ENCODE measurements at places on chromosomes 1 and 21.
A peak's percentile ranks its signal among the peaks of the same experiment; 100 is the strongest.

- no peak for DNase-seq
These were observed 633.7 kb downstream of the USP25 start for GRCh38 chr21:16363518-16363917.

GRCh38 chr1:202004711-202005110, 5.7 kb upstream of the ELF3 start:
- no peak for DNase-seq

DNA sequence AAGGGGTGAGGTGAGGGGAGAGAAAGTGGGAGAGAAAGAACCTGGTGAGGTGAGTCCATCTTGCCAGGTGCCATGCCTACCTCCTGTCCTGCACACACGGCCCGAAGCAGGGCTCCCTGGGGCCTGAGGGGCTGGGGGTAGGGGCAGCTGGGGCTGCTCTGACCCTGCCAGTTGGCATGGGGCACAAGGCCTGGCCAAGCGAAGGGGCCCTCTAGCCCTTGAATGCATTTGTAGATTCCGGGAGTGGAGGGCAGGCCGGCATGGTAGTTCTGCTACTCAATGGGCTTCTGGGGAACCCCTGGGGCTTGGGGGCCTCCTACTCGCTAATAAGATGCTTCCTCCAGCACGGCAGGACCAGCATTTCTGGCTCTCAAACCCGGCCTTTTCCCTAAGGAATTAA, 3.6 kb upstream of the PRDM16 start:
- no peak for DNase-seq

GRCh38 chr1:200888349-200888838, 6.3 kb upstream of the INAVA start:
- peak; percentile 57 for DNase-seq

GRCh38 chr1:43184388-43184787, 12.3 kb downstream of the CFAP57 start:
- no peak for DNase-seq

DNA sequence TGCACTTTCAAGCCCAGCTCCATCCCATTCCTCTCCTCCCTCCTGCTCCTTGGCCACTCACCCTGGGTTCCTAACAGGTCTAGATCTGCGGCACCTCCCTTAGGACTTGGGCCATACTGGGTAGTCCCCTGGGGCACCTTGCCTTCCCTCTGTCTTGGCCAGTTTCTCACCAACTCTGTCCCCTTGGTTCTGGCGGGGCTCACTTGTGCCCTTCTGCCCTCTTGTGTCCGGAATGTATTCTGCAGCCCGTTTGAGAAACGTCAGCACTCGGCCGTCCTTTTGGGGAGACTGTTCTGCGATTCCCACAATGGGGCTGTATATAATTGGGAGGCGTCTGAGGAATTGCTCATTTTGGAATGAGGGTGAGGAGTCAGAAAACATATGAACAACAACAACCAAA, 162.4 kb downstream of the ZSCAN20 start:
- DNase-seq, result peak; percentile 41

DNA sequence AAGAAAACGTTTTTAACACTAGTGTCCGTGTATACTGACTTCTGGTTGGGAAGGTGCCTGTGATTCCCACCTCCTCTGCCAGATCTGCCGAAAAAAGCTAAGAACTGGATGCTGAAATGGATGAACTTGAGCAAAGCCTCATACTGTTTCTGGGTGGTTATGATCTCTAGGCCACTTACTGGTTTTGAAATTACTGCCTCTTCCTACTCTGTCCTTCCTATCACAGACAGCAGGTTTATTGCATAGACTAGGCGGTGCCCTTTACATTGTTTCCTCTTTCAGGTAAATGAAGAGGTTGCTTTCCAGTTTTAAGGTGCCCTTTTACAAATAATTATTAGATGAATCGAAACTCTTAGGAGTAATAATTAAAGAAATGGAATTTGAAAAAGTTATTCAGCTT, 27.5 kb downstream of the PEX14 start:
- no peak for DNase-seq

DNA sequence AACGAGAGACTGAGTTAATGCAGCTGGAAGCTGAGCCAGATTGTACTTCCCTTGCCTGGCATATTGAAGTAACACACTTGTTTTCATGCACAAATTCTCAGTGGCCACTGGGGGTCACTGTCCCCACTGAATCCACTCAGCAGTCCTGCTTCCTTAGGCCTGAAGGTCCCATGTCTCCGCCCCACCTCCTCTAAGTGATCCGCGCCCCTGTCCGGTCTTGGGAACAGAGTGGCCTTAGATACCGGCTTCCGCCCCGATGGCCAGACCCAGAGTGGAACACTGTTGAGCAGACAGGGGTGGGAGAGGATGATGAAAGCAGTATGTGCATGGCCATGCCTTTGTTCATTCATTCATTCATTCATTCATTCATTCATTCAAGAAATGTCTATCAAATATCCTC, 34.8 kb downstream of the CHAF1B start:
- peak; percentile 56 for DNase-seq

DNA sequence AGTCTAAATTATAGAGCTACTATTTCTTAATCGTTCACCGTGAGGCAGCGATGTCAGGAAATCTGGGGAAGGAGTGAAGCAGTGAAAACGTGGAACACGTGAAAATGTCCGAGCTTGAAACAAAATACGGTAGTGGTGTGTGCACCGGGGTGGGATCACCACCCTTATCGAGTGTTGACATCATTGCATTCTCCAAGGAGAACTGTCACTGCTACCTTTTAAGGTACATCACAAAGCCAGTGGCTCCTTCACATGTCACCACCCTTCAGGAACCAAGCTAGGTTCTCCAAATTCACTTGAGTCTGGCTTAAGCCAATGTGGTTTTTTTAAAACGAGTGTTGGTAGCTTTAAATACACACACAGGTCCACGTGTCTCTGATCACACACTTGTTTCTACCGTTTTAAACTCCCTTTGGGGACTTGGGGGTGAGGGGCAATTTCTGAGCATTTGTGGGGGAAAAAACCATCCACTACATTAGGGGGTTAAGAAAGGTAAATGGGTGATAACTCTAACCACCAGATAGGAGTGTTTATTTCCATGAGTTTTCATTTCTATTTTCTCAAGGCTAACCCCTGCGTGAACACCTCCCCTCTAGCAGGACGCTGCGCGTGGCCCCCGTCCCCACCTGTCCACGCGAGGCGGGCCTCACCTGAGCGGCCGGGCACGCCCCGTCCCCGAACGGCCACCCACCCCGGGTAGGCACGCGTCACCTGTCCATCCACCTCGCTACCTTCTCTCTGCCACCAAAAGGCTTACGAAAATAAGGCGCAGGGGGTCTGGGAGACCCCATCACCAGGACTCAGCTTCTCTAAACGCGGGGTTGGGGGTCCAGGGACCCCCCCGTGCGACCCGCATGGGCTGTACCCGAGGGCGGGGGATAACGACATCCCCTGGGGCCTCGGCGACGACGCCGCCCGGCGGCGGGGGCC, 978 bp downstream of the PRDM15 start:
- peak; percentile 39 for DNase-seq

- DNase-seq, result no peak
These were observed 14.8 kb downstream of the ADORA3 start for GRCh38 chr1:111488669-111489068.

DNA sequence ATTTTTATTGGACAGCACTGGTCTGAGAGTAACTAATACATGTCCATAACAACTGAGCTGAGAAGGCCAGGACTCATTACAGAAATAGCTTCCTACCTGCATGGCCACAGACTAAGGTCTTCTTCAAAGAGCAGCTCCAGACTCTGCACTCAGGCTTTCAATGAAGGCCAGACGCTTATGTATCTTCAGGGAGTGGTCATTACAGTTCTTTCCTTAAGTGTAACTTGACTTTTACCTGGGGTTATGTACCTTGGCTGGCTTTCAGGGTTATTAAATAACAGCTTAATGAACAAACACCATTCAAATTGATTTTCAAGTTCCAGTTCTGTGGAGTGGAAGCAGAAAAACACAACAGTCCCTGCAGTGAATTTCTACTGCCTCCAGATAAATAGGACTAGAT, 23.8 kb upstream of the SLC22A15 start:
- DNase-seq, result no peak
